ENCODE measurements at places on chromosomes 5 and 9.

- no peak for DNase-seq
Observed at GRCh38 chr5:86542532-86542931, 75.2 kb upstream of the COX7C start.

DNA sequence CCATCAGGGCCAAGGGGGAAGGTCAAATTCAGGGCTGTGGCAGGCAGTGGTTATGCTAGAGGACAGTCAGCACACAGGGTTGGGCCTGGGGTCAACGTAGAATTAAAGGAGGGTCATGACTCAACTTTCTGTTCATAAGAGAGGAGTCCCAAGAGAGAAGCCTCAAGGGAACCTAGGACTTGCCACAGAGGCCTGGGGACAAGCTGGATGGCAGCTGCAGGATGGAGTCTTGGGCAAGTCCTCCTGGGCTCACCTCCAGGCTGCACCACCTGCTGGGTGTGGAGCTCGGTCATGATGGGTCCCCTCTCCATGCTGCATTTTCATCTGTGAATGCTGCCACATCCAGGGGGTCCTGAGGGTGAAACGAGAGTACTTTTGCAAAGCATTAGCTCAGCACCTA is 9.0 kb upstream of the WNK2 start:
- no peak for DNase-seq

DNA sequence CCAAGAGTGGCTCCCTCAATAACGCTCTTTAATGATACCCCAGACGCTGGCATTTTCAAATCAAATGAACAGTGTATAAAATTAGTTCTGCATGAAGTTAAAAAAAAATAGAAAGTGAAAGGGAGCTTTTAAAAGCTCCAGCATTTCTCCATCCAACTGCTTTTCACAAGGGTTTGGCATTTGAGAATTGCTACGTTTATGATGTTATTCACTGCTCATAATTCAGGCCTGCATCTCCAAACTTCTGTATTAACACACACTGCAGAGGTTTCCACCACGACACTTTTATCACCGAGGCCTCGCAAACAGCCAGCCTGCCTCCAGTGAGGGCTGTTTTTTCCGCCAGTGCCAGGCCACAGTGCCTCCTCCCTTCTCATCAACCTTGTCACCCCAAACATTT is 205.5 kb upstream of the EFNA5 start:
- no peak for DNase-seq

GRCh38 chr5:88761269-88761850 is 121.6 kb downstream of the MEF2C start:
- DNase-seq = no peak
